COLO829 (cell line): ENCODE measurements at places on chromosomes 7 and 10.

DNA sequence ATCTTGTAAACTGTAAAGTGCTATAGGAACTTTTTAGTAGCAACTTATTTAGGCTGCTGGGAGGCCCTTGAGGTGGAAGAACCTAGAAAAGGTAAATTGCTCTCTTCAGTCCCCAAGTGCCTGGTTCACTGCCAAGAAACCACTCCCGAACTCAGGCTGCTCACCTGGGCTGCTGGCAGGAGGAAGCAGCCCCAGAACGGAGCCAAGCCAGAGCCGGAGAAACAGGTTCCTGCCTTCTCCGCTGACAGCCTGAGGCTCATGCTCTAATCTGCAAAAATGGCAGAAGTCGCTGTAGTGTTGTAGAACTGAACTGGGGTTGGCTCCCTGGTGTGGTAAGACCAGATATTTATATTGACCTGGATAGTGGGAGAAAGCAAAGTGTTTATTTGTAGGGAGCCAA lies 136.0 kb downstream of the CUL2 start:
- no peak for DNase-seq

DNA sequence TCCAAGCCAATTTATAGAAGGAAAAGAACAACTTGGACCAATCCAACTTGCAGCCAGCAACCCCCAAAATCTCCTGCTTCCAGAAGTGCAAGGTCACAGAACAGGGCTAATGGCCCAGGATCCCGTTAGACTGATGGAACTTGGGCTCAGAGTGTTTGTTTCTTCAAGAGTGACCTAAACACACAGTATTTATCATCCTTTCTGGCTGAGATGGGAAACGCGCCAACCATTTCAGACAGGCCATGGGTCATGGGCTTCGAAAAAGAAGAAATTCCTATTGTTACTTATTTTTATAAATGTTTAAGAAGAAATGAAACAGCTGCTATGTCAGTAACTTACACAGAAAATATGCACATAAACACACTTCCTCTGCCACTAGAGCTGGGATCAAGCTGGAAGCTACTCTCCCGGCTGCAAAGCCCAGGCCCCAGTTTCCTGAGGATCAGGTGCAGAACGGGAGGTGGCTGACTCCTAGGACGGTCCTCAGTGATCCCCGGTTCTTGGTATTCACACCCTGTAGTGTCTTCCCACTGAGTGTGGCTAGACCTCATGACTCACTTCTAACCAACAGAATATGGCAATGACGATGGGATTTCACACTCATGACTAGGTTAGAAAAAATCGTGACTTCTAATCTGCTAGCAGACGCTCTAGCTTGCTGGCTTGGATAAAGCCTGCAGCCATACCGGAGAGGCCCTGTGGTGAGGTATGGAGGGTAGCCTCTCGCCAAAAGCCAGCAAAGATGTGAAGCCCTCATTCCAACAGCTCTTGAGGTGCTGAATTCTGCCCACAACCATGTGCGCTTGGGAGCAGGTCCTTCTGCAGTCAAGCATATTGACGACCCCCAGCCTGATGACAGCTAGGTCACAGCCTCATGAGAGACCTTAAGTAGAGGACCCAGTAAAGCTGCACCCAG lies 60.2 kb downstream of the CHST15 start:
- DNase-seq = no peak

DNA sequence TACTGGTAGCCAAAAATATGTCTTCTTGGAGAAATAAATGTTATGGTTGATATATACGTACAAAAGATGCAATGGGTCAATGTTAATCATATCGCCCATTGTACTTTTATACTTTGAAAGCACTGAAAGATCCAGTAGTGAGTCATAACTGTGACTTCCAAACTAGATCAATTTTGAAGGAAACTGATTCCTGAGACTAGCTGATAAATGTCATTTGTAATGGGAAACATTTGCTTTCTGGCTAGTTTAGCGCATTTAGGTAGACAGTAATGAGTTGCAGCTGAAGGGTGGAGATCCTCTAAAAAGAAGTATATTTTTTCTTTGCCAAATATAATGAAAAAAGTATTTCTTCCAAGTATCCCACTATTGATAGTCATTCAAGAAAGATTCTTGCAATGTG lies 53.5 kb upstream of the ARHGAP21 start:
- no peak for DNase-seq

GRCh38 chr7:48390388-48391327 lies 219.4 kb downstream of the ABCA13 start:
- no peak for DNase-seq

GRCh38 chr7:99042957-99043356 lies 101.0 kb downstream of the SMURF1 start:
- peak; percentile 85 for DNase-seq

GRCh38 chr10:6578251-6578771 lies 1.8 kb downstream of the PRKCQ start:
- no peak for DNase-seq

- no peak for DNase-seq
Observed at GRCh38 chr7:76283254-76284159, 19.0 kb upstream of the HSPB1 start.
